ENCODE measurements at places on chromosomes 2 and 18.

GRCh38 chr2:35501076-35501475 is 854.5 kb upstream of the CRIM1 start:
- DNase-seq, result no peak

DNA sequence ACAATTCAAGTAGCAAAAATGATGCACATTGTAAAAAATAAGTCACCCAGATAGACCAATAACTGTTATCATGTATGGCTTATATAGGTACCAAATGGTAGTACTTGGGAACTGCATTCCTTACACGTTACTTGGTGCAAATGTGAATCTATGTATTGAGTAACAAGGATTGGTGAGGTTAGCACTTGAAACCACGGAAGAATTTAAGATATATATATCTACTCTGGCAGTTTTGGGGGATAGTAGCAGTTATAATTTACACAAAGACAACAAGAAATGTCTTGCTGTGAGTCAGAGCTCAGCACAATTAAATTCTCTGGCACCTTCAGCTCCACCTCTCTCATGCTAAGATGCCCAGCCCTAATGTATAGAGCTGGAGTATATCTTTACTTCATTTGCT is 359.4 kb upstream of the RAB12 start:
- no peak for DNase-seq

DNA sequence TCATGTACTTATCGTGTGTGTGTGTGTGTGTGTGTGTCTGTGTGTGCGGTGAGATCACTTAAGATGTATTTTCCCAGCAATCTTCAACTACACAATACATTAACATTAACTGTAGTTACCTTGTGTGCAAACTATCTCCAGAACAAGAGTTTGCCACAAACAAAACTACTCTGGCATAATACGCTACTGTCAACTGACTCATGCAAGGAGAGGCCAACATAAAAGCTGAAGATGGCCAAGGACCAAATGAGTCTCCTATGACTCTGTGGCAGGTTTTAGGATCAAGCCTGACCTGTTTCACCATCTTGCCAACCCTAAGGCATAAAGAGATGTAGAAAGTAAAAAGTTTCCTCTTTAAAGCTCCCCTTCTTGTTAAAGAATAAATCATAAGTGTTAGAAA is 20.1 kb downstream of the CYB5A start:
- no peak for DNase-seq

DNA sequence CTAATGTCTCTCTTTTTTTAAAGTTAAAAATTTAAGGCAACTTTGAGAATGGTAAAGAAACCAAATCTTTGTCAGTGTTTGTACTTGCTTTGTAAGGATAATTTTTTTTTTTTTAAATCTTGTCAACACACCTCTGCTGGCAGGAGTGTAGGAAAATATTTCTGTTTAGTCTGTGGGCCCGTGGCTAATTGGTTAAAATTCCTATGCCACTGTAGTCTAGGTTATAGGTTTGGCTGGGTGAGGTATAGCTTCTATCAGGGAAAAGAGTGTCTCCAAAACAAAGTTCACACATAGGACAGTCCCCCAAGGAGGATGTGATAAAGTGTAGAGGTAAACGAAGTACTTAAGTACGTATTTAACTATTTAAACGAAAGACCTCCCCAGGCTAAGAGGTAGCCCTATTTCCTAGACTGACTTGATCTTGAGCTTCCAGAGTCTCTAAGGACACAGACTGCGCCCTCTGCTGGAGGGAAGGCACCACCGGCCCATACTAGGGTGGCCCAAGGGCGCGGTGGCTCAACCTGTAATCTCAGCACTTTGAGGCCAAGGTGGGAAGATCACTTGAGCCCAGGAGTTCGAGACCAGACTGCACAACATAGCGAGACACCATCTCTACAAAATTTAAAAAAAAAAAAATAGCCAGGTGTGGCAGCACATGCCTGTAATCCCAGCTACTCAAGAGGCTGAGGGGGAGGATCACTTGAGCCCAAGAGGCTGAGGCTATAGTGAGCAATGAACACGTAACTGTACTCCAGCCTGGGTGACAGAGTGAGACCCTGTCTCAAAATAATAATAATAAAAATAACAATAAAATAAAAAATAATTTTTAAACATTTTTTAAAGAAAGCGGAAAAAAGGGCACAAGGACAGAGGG is 8.9 kb downstream of the TEX44 start:
- peak; percentile 79 for DNase-seq

DNA sequence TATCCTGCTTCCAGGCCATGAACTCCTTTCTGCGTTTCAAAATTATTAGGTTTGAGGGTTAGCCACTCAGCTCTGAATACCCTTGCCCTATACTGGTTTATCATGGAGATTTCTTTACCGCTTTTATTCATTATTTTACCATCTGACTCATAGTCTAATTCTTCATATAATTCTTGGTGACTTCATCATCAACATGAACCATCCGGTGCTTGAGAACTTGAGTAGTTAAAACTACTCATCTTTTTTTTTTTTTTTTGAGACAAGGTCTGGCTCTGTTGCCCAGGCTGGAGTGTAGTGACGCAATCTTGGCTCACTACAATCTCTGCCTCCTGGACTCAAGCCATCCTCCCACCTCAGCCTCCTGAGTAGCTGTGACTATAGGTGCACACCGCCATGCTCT is 94.2 kb upstream of the LHCGR start:
- no peak for DNase-seq

DNA sequence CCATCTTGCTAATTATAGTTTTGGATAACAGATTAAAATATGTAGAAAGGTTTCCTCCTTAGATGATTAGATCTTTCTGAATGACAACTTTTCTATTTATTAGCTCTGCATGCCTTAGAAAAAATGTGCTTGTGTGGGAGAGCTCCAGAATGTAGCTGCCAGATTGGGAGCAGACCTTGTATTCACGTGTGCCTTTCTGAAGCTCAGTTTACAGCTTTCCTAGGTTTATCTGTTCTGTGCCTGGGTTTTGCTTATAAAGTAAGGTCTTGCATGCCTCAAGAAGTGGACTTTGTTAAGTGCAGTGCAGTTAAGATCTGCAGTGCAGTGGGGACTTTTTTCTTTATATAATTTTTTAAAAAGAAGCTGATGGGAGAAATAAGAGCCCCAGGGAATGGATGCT is 179.0 kb downstream of the DCC start:
- no peak for DNase-seq

DNA sequence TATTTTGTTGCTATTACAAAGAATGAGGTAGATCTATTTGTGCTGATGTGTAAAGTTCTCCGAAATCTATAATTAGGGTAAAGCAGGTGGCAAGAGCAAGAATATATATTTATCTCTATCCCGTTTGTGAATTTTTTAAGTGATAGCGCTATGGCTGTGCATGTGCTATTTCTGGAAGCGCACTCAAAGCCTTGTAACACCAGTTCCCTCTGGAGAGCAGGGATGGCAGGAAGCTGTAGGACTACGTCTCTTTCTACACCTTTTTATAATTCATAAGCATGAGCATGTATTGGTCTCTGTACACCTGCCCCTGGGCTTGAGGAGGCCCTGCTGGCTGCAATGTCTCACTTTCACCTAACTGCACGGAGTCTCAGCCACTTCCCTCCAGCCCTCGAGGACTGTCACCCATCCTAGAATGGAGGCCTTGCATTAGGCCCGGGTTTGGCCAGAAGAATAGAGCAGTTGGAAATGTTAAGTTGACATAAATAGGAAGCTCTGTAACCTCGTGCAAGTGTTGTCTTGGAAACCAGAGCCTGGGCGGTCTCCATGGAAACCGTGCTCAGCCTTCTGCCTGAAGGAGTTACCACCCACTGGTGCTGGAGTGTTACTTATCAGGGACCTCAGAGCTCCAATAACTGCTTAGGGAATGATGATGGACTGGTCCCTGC is 20.9 kb downstream of the ITM2C start:
- DNase-seq, result peak; percentile 6

GRCh38 chr18:74163019-74163660 is 14.8 kb downstream of the TIMM21 start:
- DNase-seq, result no peak

- peak; percentile 67 for DNase-seq
These were observed 7.3 kb downstream of the SFXN5 start for GRCh38 chr2:73063909-73064875.
